NK-92 treated with Interleukin-12 subunit alpha and Interleukin-12 subunit beta, amount 100 ng/mL, for 24 hours (cell line): ENCODE measurements at places on chromosomes 3 and 15.

GRCh38 chr3:12395349-12396012, 88.8 kb upstream of the TSEN2 start:
- DNase-seq = no peak

- DNase-seq = no peak
These were observed 4.4 kb upstream of the HHATL start for GRCh38 chr3:42706721-42707619.

GRCh38 chr3:172461530-172462138, 13.4 kb upstream of the GHSR start:
- no peak for DNase-seq

- no peak for DNase-seq
These were observed 30.1 kb upstream of the ADAMTS7 start for GRCh38 chr15:78841376-78841706.

DNA sequence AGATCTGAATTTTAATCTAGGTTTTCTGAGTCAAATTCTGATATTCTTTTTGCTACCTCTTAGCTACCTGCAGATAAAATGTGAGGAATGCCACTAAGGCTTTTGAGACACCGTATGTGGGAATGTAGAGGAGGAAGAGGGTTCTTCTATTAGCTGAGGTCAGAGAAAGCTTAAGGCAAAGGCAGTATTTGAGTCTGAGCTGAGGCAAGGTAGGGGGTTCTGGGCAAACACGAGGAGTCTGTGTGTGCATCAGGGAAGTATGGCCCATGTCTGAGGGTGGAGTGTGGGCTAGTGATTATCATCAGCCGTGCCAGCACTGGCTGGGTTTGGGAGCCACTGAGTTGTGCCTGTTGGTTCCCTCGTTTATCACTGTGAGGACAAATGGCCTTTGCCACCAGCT, 181.1 kb downstream of the SOX2 start:
- DNase-seq = no peak

GRCh38 chr3:12982619-12983101, 90.6 kb downstream of the IQSEC1 start:
- peak; percentile 17 for DNase-seq

GRCh38 chr15:80530737-80531365, 126.7 kb downstream of the ARNT2 start:
- no peak for DNase-seq

DNA sequence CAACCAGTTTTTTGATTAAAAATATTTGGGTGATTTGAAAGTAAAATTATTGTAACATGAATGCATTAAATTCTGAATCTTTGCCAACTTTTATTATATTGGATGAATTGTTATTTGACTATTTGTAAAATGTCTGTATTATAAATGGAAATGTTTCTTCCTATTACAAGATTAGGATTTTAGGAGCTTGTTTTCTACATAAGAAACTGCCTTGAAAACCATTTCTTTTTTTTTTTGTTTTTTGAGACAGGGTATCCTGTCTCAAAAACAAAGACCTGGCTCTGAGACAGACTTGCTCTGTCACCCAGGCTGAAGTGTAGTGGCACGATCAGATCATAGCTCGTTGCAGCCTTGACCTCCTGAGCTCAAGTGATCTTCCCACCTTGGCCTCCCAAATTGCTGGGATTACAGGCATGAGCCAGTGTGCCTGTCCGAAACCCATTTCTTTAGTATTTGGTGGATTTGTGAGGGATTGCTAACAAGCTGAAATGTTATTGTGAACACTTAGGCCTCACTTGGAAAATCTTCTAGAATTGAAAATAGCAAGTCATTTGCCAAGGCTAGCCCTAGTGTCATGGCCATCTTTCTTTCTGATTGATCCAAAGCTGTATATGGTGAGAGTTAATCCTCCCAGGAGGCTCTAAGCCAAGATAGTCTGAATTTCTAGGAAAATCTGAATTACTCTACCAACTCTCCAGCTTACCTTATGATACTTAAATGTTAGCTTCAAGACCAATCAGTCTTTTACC, 100.3 kb downstream of the FNDC3B start:
- no peak for DNase-seq

DNA sequence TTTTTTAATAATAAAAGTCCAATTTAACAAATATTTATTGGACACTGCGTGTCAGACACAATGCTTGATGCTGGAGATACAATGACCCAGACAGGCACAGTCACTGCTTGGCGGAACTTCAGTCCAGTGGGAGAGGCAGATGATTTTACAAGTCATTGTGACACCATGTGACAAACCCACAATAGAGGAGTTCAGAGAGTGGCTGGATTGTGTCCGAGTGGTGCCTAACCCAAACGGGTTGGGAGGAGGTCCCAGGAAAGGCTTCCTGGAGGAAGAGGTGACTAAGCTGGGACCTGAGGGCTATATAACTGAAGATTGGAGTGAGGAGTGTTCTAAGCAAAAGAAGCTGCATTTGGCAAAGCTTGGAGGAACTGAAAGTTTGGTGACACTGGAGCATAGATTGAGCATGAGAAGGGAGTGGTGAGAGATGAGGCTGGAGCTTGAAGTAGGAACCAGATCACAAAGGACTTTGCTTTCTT, 41.4 kb downstream of the CRTC3 start:
- DNase-seq = no peak

GRCh38 chr3:67075295-67075694, 77.2 kb downstream of the KBTBD8 start:
- no peak for DNase-seq

- DNase-seq = no peak
These were observed 35.0 kb downstream of the RFTN1 start for GRCh38 chr3:16478516-16478915.

DNA sequence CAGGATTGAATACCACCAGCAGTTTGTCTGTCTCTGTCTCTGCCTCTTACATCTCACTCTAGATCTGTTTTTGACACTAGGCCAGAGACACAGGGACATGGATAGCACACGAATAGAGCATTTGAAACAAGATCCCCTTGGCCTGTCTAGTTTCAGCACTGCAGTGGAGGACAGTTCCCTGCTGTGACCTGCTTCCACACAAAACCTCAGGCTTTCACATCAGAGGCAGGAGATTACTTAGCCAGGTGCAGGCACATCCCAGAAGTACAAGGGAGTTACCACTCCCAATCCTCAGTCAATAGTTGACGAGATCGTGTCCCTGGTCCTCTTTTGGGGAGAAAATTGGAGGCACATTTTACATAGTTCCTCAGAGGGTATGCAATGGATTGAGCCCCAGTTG, 34.0 kb upstream of the CCK start:
- DNase-seq = no peak

- no peak for DNase-seq
These were observed 525.5 kb upstream of the BCHE start for GRCh38 chr3:166362698-166363097.

GRCh38 chr15:31337352-31338031, 10.9 kb downstream of the KLF13 start:
- DNase-seq = no peak

- DNase-seq = no peak
These were observed 30.8 kb upstream of the ARF4 start for GRCh38 chr3:57627976-57628375.

DNA sequence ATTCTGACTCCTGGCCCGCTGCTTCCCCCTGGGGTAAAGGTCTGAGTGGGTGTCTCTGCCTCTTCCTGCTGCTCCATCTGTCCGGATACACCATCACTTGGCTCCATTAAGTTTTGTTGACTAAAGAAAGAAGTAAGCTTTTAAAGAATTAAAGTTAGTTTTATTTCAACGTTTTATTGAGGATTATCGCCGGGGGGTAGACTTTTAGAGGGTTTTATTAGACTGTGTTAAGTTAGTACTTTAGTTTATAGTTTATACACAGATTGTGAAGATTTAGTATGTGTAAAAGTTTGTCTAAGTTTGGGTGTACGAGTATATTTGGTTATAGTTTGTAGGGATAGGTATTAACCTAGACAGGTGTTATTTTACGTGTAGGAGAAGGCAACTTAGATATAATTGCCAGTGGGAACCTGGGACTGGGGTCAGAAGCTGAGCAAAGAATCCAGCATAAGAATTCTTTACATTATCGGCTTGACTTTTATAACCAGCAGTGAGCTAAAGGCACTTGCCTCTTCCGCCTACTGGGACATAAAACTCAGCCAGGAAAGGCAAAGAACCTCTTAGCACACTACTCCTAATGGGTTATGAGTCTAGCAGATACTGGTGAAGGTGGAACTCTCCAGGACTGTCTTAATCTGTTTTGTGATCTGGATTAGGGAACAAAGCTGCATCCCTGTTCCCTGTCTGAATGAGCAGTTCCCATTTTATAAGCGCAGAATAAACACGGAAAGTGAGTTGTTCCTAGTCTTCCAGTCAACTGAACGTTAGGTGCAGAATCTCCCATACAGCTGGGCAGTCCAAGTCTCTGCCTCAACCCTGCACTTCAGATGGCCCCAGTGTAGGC, 131.3 kb downstream of the FAM43A start:
- DNase-seq = no peak

- DNase-seq = no peak
These were observed 5.1 kb downstream of the TMOD2 start for GRCh38 chr15:51756482-51756881.

- DNase-seq = no peak
These were observed 4.3 kb downstream of the IRAK2 start for GRCh38 chr3:10169000-10169496.

DNA sequence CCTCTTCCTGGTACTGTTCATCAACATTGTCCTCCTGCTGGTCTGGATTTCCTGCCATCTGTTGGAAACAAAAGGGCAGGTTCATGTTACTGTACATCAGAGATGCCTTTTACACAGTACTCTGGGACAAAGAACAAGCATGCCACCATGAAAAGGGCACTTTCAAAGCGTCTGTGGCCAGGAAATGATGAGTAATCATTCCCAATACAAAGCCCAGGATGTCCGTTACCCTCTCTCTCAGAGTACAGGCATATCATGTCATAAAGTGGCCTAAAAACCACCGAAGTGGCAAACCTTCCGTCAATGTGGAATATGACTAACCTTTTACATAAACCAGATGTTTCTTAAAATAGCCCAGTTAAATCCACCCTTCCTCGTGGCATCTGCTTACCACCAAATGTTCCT, 71.2 kb downstream of the GOLIM4 start:
- DNase-seq = no peak

- DNase-seq = no peak
These were observed 43.1 kb upstream of the TRPC1 start for GRCh38 chr3:142680710-142681109.

GRCh38 chr3:155037508-155038202, 42.5 kb upstream of the MME start:
- DNase-seq = no peak

- no peak for DNase-seq
These were observed 518.5 kb upstream of the CADM2 start for GRCh38 chr3:84440291-84440690.

GRCh38 chr3:129673012-129673411, 66.5 kb upstream of the PLXND1 start:
- no peak for DNase-seq

GRCh38 chr15:101307897-101308603, 13.0 kb upstream of the SNRPA1 start:
- no peak for DNase-seq

DNA sequence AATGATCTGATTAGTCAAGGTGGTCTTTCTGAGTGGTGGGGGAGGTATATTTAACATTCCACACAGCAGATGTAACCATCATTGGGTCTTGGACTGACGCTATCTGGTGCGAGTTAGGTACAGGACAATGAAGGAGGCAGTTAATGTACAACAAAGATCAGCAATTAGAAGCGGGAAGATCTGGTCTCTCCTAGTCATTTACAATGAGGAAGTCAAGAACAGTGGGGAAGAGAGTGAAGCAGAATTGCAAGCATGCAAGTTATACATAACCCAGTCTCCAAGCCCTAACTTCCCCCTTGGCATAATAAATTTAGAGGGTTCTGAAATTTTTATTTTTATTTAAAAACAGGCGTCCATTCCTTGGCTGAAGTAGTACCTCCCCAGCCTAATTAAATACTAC, 14.1 kb downstream of the GPD1L start:
- DNase-seq = no peak

GRCh38 chr3:15325228-15325627, 7.2 kb downstream of the SH3BP5 start:
- DNase-seq = no peak

- DNase-seq = no peak
These were observed 21.9 kb upstream of the SEMA3F start for GRCh38 chr3:50133283-50133615.

DNA sequence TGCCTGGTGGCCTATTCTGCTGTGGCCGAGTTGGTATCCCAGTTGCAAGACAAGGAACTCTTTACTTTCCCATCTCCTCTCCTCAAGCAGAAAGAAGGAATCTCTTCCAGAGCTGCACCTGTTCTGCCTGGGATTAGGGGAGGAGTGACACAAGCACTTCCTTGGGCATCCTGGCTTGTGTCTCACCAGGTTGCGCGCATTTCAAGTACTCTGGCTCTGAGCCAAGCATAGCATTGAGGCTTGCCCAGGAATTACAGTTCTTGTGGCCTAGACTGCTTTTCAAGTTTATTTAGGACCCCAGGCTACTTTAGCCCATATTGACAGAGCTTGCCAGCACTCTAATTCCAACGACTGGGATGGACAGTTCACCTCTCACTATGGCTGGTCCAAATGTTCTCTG, 150.5 kb downstream of the RSRC1 start:
- DNase-seq = no peak

- DNase-seq = no peak
These were observed 52.0 kb upstream of the CTSH start for GRCh38 chr15:78996894-78997275.
